ENCODE measurements at places on chromosomes 13 and 19. TPM values are rescaled to one million over a fixed set of nuclear protein-coding genes. Genes with fewer than 3 reads are reported as not detected.

- DNase-seq: no peak
These were observed 363.2 kb downstream of the SLITRK6 start for GRCh38 chr13:85436029-85436428.

The SPPL2B gene
- total RNA-seq: 24.4 TPM

DNA sequence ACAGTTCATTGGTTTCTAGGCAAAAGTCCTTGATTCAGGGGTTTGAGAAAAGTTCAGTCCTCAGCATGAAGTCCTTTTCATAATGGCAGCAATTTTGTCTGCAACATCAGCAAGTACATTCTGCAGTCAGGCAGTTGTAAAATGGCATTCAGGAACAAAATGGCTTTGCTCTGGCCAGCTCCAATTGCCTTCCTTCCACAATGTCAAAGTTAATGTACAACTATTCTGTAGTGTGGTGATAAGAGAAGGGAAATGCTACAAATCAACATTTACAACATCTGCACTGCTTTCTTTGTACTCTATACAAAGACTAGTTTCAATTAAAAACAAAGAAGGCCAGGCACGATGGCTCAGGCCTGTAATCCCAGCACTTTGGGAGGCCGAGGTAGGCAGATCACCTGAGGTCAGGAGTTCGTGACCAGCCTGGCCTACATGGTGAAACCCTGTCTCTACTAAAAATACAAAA, 1.8 kb upstream of the NEK3 start:
- no peak for DNase-seq

The EID2B gene
- total RNA-seq: 5.8 TPM

The LGALS7 gene
- not detected for total RNA-seq

The SHANK1 gene
- total RNA-seq: 2.4 TPM

The EXOC3L2 gene
- total RNA-seq: 0.17 TPM

DNA sequence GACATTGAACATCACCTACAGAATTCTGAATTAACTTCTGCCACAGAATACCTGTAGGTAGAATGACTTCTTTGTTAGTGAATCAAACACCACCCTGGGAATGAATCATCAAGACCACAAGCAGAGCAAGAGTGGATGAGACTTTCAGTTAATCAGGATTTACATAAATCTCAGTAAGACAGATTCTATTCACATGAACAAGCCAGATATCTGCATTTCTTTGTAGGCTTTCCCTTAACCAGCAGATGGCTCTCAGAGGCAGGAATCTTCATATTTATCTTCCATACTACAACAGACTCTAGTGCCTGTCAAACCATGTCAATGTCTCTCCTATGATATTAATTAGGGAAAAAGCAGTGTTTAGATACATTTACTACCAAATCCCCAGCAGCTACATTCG, 412.1 kb downstream of the KLF12 start:
- peak; percentile 50 for DNase-seq

GRCh38 chr13:58587183-58587582, 955.6 kb downstream of the PCDH17 start:
- no peak for DNase-seq

- no peak for DNase-seq
These were observed 9.3 kb downstream of the NHLRC3 start for GRCh38 chr13:39047560-39047959.

The ACER1 gene
- total RNA-seq: not detected

The PRSS57 gene
- total RNA-seq: not detected

DNA sequence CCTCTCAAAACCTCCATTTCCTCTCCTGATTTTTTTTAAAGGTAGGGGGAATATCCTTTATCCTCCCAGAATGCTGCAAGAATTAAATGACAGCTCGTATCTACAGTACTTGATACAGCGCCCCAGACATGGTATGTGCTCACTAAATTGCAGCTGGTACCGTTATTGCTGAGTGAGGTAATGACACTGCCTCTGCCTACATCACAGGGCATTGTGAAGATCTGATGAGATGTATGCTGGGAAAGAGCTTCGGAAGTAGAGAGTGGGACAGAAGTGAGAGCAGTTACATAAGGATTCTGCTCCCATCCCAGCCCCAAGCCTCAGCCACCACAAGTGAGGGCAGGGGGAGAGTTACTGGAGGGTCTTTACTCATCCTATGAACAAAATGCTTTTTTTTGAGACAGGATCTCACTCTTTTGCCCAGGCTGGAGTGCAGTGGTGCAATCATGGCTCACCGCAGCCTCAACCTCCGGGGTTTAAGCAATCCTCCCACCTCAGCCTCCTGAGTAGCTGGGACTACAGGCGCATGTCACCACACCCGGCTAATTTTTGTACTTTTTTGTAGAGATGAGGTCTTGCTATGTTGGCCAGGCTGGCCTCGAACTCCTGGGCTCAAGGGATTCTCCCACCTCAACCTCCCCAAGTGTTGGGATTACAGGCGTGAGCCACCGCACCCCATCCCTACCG, 1.7 kb upstream of the FKRP start:
- DNase-seq: no peak

Measured in Daoy (cell line).